ENCODE measurements at places on chromosomes 6 and 20.

DNA sequence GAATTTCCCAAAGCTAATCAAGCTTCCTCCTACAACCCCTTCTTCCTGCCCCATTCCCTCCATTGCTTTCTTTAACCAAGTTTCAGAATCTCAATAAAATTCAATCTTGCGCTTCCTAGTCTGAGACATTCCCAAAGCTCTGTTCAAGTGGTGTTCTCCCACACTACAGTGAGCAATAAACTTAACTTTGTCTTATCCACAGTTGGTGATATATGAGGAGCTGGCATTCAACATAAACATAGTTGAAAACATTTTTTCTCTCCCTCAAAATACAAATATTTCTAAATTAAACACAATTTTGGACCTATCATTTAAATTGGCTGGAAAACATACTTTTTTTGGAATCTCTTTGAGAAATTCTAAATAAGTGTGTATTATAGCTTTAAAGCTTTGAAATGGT lies 129.7 kb upstream of the HMGCLL1 start:
- no peak for DNase-seq

GRCh38 chr6:129050086-129050485 lies 167.1 kb downstream of the LAMA2 start:
- no peak for DNase-seq

DNA sequence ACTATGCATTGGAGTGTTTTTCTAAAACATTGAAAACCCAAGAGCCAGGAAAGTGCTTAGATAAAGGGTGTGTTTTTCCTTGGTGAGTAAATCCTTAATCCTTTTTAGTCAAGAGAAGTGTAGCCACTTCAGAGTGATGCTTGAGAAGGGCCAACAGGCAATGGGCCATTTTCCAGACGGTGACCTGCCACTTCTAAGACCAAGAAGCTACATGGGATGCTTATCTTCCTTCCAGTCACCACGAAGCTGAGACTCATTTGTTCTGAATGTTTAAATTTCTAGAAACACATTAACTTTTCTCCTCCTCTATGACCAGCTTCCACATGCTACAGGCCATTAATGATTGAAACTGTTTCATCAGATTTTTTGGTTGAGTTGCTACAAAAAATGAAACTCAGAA lies 34.4 kb upstream of the NHSL1 start:
- DNase-seq, result no peak

DNA sequence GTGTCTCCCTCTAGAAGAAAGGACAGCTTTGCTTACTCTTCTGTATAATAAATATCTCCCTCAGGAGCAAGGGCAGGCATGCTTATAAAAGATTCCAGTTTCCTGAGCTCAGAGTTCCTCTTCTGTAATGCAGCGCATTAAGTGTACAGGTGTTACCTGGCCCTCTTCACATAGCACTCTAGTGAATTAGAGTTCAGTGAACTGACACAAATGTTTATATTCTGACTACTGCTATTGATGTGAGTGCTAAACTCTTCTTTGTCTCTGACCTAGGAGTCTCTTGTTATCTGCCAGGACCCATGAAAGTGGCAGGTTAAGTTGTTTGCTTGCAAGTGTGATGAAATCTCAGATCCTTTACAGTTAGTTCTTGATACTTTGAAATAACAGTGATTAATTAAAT lies 33.5 kb downstream of the CYB5R4 start:
- DNase-seq, result no peak

- DNase-seq, result no peak
Observed at GRCh38 chr6:111921103-111921502, 47.9 kb upstream of the FYN start.
